Stimulated activated CD8-positive, alpha-beta memory T cell treated with anti-CD3 and anti-CD28 coated beads, Interleukin-7, amount 100 ng/mL, for 1 hour (primary cell): ENCODE measurements at places on chromosomes 7 and 10.

DNA sequence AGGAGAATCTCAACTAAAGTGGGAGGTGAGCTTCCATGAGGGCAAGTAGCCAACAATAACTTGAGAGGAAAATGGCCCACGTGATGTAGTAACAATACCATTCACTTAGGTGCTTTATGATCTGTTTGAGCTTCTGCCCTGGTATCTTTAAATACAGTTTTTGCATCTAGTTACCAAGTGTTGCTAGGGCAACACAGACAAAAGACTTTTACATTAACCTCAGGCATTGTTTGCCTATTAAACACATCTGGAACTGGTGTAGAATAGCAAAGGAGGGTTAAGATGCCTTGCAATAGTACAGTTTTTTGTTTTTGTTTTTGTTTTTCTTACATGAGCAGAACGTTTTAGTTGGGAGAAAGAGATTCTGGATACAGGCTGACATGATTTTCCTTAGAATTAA, 97.7 kb upstream of the MTPN start:
- no peak for DNase-seq

GRCh38 chr7:52695973-52696595, 339.3 kb upstream of the POM121L12 start:
- DNase-seq: no peak

DNA sequence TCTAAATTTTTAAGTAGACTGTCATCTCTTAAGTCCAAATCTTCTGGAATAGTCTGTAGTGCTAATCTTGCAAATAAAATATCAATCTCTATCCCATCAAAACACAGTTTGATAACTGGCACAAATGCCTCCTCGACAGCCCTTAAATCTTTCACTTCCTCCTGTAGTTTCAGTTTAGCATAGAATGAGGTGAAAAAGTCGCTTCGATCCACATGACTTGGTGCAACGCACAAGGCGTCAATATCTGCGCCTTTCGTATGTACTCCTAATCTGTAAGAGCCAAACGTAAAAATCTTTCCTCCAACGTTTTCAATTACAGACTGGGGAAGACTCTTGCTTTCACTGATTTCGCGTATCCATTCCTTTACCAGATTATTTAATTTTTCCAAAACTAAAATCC, 603 bp downstream of the PAPOLB start:
- no peak for DNase-seq

DNA sequence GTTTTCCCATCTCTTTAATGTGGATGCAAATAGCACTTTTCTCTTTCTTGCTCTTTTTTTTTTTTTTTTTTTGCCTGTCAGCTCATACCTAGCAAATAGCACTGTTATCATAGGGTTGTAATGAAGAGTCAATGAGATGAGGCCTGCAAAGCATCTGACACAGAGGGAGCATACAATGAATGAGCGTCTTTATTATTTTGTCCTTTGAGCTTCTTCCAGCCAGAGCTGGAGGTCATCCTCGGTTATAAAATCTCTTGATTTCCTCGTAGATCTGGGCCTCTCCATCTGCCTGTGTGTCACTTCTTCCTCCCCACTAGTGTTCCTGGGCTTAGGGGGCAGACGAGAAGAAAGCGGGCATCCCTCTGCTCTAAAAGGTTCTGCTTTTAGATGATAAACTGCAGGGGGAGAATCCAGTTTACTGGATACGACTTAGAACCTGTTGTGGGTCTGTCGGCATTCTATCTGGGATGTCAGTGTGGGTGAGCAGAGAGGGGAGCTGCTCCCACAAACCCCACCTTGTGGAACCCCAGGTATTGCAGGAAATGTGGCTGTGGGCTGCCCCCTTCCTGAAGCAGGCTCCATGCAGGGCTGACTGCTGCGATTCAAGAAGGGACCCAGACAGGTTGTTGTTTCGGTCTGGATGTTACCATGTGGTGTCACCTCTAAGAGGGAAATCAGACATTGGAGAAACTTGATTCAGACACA, 135.8 kb upstream of the GPR26 start:
- no peak for DNase-seq

- DNase-seq: no peak
These were observed 52.6 kb upstream of the ST8SIA6 start for GRCh38 chr10:17506856-17507471.

DNA sequence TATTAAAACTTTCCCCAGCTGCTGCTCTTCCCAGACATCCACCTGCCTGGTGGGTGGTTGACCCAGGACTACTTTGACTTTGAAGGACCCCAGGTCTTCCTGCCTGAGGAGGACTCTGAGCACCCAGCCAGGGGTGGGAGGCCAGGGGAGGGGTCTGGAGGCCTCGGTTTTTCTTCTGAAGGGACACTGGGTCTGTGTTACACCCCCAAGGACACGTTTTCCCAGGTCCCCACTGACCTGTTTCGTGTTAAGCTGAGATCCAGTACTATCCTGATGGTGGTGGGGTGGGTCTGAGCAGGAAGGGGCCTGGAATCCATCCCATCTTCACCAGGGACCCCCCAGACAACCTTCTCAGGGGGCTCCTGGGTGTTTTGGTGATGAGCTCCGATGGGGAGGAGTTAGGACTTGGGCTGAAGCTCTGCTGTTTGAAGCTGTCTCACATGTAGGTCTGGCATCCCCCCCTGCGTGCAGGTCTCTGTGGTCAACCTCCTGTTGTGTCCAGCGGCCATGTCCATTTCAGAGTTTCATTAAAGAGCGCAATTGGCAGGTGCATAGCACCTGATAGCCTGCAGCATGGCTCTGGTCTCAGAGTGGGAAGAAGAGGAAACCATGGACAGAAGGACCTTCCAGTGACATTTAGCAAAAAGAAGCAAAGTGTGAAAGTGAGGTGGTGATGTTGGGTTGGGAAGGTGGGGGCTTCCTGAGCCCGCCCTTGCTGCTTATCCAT, 3.5 kb downstream of the JAKMIP3 start:
- DNase-seq: no peak

- no peak for DNase-seq
These were observed 214.0 kb upstream of the LRGUK start for GRCh38 chr7:133912916-133913697.

- DNase-seq: no peak
These were observed 81.8 kb upstream of the SFMBT2 start for GRCh38 chr10:7492660-7493046.

DNA sequence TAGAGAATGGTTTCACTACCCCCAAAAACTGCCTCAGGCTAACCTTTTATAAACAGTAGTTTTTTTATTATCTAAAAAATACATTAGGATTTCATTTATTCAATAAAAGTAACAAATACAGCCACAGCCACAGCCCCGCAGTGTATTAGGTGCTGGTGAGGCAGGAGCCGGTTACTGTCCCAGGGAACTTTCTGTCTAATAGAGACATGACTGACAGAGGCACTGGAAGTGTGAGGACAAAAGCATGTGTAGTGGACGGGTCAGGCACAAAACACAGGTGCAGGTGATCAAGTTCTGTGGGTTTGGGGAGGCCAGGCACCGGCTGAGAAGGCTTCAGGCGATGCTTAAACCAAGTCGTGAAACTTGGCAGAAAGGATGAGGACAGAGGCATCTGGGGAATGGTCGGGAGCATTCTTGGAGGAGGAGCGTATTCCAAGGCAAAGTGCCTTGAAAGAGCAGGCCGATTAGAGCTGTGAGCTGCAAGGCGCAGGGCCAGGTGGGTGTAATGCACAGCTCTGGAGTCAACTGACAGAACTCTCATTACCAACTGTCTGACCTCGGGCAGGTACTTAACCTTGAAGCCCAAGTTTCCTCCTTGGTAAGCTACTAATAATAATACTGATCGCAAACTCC, 138.2 kb downstream of the USP6NL start:
- DNase-seq: no peak

GRCh38 chr10:93126483-93127052, 52.9 kb downstream of the CYP26A1 start:
- DNase-seq: no peak

GRCh38 chr10:101687071-101687658, 7.8 kb downstream of the FBXW4 start:
- no peak for DNase-seq

DNA sequence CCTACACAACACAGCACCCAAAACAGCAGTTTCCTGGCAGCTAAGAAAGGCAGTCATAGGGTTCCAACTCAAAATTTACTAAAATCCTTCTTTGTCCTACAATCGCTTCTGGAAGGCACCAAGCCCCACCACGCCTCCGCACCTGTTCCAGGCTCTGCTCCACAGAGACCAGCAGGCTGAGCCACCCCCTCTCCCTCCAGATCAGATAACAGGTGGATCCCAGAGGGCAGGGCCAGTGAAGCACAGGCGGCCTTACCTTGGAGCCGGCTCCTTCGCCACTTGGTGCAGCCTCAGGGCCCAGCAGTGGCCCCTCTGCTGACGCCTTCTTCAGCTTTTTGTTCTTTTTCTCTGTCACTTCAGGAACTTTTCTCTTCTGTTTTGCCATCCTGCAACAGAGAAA, 33.0 kb downstream of the ZFAND2A start:
- DNase-seq: no peak

DNA sequence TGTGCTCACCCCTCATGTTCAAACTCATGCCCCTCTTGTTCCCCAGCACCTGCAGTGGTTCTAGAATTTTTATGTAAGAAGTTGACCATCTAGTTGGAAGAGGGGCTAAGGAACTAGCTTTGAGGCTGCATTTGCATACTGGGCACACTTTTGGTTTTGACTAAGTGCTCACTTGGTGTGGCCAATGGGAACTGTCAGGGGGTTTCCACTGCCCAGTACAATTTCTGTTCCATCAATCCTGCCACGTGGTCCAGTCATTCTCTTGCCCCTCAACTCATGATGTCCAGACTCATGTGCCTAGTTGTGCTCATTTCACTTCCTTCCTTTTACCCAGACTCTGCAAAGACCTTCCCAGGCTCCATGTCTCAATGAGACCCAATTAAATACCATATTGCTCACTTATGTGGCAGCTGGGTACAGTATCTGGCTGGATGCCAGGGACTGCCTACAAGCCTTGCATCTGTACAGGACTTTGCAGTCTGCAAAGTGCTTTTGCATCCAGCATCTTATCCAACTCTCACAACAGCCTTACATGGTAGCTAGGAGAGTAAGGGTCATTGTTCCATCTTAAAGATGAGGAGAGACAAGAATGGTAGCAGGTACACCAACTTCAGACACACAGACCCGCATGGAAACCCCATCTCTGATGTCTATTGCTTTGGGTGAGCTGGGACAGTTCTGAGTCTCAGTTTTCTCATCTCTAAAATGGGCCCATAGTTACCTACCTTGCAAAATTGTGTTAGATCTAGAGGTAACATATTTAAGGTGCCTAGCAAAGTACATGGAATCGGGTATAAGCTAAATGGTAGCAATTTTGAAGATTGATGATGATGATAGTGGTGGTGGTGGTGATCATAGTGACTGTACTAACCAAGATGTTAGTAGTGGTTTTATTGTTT, 30.1 kb upstream of the KCNMA1 start:
- no peak for DNase-seq

- no peak for DNase-seq
These were observed 31.5 kb downstream of the PANK1 start for GRCh38 chr10:89613582-89613981.

GRCh38 chr10:56586461-56586891, 225.4 kb upstream of the ZWINT start:
- DNase-seq: no peak

DNA sequence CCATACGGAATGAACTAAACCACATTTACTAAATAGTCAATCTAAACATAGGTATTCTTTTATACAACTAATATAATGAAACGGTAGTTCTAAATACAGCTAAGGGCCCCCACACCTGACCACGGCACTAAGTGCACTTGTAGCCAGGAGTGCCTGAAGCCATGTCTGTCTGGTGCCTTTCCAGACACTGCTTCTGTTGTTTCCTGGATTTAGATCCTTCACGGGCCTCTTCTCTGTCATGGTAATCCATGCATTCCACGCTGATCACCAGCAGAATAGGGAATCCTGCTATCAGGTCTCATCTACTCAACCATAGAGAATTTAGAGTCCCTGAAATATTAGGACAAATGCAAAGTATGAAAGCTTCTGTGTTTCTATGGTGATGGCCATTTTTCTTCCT, 37.8 kb downstream of the OSBPL3 start:
- DNase-seq: no peak

DNA sequence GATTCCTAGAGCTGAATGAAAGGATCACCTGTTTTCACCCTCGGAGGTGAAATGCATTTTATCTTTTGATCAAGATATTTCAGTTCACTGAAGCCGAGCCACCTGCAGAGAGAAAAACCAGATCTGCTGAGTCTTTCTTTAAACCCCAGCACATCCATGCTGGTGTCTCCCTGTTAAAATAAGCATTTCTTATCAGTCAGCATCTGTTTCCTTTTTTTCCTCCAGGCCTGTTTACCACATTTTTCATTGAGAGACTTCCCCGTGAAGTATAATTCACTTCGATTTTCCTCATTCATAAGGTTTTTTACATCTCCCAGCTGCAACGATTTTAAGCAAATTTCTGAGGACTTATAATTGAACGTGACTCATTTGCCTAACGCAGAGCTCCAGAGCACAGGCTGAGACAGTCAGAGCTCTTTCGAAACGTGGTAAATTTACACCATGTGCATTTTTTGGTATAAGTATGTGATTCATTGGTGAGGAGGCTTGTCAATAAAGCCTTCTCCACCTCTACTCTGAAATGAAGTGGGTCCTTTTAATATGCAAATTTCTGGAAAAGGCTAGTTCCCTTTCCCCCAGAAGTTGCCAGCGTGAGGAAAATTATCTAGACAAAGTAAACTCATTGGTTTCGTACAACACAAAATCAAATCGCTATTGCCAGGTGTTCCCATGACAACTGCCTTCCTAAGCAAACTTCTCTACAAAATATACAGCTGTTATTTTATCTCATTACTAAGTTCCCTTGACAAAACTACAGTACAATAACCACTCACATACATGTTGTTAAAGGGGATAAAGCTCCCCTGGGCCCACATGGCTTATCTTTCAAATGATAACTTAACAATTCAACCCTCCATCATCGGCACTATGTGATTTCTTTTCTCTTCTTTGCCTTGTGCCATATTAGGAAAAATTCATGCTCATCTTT, 374.8 kb upstream of the AKR1E2 start:
- DNase-seq: no peak

DNA sequence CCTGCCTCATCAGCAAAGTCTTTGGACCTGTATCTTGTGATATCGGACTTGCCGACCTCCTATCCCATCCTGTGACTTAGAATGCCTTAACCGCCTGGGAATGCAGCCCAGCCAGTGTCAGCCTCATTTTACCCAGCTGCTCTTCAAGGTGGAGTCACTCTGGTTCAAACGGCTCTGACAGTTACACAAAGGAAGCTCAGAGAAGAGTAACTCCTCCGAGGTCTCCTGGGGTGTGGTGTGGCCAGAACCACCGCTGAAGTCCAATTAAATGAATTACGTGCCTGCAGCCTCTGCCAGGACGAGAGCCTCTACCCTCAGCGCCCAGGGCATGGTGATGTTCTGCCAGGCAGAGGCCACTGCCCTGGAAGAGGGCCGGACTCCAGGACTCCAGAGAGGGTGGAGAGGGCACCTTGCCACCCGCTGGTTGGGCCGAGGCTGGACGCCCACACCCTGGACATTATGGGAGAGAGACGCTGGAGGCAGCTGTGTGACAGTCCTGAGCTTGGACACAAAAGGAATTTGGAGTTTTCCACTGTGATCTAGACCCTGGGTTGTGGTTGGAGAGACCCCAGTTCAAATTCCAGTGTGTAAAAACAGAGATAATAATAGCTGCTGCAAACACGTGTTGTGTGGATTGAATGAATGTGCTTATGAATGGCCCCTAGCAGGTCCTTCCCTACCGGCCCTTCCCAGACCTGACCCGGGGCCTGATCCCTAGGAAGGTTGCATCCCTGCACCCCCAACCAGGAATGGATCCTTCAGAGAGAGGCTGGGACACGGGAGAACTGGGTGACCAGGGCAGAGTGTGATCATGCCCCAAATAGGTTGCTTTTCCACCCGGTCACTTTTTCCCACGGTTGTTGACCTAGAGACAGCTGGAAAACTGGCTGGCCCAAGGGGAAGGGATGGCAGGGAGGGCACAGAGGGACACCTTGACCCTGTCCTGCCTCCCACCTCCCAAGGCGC, 37.8 kb upstream of the FZD9 start:
- no peak for DNase-seq
